CD4-positive, alpha-beta T cell treated with Interleukin-6 for 4 hours (primary cell): ENCODE measurements at places on chromosomes 11 and 22.

- no peak for DNase-seq
Measured at GRCh38 chr11:35812828-35813227, 131.0 kb upstream of the LDLRAD3 start.

DNA sequence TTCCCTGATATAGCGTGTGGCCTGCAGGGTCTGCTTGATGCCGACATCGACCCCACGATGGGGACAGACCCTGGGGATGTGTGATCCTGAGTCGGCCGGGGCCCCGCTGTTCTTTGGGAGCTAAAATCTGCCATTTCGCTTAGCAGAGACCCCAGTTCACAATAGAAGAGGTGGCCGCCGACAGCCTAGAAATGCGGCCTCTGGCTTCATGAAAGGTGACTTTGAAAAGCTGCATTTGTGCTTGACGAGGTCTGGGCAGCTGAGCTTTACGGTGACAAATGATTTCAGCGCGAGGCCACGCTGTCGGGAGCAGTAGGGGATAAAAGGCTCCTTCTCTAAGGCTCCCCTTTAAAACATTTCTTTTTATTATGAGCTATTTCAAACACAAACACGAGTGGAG, 71.7 kb downstream of the RPS6KA4 start:
- no peak for DNase-seq

DNA sequence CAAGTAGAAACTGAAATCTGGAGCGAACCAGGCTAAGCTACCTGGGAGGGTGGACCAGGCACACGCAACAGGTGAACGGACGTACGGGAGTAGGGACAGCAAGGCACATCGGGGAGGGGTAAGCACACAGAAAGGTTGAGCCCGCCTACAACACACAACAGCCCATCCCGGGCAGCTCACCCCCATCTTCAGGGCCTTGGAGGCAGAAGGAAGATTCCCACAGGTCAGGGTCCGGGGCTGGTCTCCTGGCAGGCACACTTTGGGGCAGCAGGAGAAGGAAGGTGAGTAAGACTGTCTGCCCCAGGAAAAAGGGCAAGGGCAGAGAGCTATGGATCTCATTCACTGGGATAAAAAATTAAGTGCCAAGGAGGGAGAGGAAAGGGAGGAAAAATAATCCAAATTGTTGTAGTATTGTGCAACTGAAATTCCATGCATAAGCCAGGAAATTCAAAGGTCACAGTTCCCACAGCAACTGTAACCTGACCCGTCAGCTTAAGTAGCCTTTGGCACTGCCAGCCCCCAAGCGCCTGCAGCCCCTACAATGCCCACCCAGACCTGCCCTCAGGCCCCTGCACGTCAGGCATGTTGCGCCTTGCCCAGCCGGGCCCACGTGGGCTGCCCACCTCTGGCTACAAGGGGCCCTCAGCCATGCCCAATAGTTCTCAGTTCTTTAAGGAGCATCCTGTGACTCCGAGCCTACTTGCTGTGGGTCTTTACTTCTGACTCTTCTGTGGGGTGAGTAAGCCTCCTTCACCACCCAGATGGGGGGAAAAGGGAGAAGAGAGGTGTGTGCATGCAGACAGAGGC, 51.8 kb downstream of the MICAL3 start:
- DNase-seq: no peak

GRCh38 chr22:46536537-46537224, 739 bp downstream of the CELSR1 start:
- no peak for DNase-seq

DNA sequence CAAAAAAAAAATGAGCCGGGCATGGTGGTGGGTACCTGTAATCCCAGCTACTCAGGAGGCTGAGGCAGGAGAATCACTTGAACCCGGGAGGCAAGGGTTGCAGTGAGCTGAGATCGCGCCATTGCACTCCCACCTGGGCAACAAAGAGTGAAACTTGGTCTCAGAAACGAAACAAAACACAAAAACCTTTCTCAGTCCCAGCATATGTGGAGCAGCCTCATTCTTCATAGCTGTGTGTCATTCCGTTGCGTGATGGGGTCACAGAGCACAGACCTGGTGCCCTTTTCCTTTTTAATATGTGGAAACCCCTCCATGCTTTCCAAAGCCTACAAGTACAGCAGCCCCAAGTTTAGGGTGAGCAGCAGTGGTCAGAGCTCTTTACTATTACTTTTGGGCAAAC, 13.7 kb downstream of the PEX26 start:
- DNase-seq: no peak

GRCh38 chr22:24588757-24589481, 4.0 kb downstream of the LRRC75B start:
- DNase-seq: no peak

DNA sequence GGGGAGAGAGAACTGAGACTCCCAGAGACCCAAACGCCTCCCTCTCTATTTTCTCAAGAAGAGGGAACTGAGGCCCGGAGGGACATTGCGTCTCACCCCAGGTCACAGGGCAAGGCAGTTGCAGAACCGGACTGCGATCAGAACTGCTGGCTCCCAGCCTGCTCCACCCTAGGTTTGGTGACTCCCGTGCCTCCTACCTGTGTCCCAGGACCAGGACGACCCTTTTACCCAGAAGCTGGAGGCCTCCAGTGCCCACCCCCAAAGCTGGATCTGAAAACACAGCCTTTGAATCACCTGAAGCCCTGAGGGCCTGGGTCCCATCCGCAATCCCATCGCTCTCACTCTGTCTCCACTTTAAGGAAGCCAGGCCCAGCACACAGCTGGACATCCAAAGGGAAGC, 1.4 kb downstream of the GSTT4 start:
- no peak for DNase-seq

DNA sequence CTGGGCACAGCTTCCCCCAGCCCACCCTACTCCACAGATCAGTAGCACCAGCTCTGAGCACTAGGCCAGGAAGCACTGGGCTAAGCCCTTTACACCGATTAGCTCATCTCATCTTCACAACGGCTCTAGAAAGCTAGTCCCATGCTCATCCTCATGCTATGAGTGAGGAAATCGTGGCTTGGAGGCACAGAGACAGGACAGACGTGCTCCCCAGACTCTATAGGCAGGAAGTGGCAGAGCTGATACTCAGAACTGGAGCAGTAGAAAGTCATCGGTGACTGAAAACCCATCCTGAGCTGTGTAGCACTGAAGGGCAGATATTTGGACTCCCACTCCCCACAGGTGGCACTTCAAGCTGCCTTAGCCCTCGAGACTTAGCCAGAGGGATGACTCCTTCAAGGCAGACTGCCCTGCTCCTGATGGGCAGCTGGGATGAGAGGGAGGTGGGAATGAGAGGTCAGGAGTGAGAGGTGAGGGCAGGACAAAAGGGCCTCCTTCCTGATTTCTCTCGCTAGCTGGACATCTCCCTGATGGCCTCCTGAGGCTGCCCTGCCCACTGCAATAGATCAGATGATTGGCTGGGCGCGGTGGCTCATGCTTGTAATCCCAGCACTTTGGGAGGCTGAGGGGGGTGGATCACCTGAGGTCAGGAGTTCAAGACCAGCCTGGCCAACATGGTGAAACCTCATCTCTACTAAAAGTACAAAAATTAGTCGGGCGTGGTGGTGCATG, 9.7 kb downstream of the CD5 start:
- peak; percentile 74 for DNase-seq

GRCh38 chr11:69702239-69702691, 1.6 kb downstream of the FGF19 start:
- no peak for DNase-seq
